ENCODE measurements at places on chromosomes 1 and 21.
A peak's percentile ranks its signal among the peaks of the same experiment; 100 is the strongest.

DNA sequence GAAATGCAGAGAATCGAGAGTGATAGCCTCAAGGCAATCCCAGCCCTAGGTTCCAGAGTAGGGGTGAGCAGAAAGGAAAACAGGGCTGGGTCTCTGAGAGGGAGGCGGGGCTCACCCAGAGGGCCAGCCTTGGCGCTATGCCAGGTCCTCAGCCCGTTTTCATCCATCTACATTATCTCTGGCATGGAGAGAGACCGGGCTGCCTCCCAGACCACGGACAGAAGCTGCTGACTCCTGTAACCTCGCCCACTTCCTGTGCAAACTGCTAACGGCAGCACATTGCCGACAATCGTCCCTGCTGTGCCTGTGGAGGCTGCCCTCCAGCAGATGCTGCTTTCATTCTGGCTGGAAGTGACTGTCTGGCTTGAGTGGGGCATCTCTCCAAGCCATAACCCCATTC is 569.1 kb downstream of the NPHP4 start:
- DNase-seq: no peak

DNA sequence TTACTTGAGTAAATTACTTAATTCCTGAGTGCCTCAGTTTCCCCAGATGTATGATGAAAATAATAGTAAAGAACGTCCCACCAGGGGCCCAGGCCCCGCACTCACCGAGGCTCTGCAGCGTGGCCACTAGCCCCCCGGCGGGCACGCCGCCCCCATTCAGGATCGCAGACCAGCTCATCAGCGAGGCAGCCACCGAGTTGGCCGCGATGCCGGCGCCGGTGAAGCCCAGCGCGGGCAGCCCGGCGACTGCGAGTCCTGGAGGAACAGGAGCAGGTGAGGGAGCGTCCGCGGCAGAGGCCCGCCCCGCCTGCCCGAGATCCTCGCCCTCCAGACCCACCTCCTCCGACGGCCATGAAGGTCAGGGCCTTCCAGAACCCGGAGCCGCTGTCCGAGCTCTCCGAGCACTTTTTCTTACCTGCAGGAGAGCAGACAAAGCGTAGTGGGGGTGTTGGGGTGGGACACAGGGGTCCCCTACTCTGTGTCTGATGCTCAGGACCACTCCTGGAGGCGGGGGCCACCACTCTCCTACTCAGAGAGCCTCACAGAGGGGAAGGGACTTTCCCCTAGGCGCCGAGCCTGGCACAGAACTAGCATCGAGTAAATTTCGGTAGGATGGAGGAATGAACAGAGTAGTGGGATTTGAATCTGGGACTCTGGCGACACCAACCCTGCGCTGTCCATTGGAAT is 3.7 kb downstream of the IFI6 start:
- DNase-seq: no peak

DNA sequence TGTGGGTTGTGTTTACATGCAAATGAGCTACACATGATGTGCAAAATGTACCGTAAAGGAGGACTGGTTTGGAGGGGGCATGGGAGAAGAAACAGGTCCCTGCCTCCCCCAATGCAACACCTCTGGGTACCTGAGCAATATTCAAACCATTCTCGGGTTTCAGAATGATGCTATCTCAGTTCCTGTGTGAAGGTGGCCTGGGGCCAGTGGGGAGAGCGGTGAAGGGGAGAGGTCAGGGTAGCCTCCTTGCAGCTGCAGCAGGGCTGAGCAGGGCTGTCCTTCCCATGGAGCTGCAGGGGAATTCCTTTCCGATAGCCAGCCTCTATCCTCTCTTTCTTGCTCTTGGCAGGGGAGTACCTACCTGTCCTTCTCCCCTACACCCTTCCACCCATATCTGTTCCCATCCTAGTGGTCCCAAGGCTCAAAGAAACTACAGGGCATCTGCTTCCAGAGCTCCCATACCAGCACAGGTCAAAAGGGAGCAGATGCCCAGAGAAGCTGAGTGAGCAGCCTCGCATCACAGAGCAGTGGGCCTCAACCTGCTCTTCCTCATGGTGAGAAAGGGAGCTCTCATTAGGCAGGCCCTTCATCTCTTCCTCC is 11.9 kb downstream of the MEF2D start:
- no peak for DNase-seq

DNA sequence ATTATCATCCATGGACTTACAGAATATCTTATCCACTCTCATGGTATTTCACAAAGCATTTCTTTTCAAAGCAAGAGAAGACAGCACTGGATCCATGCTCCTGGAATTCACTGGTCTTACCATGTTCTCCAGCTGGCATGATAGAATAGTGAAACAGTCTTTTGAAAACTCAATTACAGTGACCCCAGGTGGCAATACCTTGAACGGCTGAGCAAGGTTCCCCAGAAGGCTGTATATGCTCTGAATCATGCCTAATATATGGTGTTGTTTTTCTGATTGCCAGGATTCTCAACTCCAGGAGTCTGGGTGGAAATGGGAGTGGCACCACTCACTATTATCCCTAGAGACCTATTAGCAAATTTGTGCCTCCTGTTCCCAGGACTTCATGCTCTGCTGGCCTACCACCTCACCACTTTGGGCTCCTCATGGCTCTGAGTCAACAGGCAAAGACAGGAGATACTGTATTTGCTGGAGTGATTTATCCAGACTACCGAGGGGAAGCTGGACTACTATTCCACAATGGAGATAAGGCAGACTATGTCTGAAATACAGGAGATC is 87.6 kb downstream of the CATSPERE start:
- no peak for DNase-seq

- peak; percentile 2 for DNase-seq
Observed at GRCh38 chr1:196361112-196361714, 247.0 kb downstream of the KCNT2 start.

DNA sequence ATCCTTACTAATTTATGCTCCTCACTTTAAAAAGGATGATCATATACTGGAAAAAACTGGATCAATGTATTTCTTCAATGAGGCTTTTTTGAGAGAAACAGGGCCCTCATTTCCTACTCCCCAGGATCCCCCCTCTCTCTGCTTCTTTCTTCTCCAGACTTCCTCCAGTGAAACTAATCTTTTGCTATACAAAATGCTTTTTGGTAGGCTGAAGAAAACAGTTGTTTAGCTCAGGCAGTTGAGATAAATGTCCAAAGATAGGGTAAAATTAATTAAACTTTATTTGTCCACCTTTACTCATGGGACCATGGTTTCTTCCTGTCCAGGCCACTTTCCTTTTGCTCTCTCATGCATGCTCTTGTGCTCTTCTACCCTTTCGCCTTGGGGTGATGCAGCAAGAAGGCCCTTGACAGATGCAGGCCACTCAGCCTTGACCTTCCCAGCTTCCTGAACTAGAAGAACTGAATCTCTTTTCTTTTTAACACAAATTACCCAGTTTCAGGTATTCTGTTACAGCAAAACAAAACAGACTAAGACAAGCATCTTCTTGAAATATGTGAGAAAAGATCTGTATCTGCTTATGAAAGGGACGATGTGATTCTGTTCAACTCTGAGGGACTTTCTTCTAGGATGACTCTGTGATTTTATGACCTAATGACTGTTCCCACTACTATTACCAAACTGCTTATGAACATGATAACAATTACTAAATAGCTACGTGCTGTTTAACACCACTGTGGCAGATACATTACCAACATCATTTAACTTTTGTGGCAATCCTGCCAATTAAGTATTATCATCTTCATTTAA is 63.7 kb downstream of the NVL start:
- no peak for DNase-seq
